CD4-positive, CD25-positive, alpha-beta regulatory T cell (primary cell): ENCODE measurements at places on chromosomes 3 and 15.

GRCh38 chr3:46850468-46850779 lies 12.8 kb downstream of the MYL3 start:
- no peak for DNase-seq

GRCh38 chr3:123353850-123354233 lies 95.0 kb downstream of the ADCY5 start:
- DNase-seq: no peak

- no peak for DNase-seq
These were observed 4.2 kb downstream of the GPR171 start for GRCh38 chr3:151198849-151199248.

- no peak for DNase-seq
These were observed 40.4 kb downstream of the WHAMM start for GRCh38 chr15:82849556-82850512.

- no peak for DNase-seq
These were observed 370.6 kb upstream of the TBL1XR1 start for GRCh38 chr3:177567833-177568232.

GRCh38 chr15:97490429-97490828 lies 470.1 kb upstream of the ARRDC4 start:
- no peak for DNase-seq

DNA sequence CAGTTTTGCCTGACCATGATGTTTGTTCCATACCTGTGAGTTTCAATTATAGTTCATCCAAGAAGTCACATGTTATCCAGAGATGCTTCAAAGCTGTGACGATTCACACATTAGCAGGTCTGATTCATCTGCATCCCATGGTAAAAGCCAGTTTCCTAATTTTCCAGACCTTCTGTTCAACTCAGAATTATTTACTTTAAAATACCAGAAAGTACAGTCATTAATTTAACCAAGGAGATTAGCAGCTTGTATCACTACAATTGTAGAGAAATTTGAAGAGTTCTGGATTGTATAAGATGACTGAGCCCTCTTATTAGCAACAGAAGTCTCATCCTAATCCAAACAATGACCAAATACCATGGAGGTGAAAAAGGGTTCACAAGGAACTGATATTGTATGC lies 76.1 kb upstream of the THBS1 start:
- DNase-seq: no peak

GRCh38 chr15:91652610-91653207 lies 200.8 kb upstream of the SLCO3A1 start:
- no peak for DNase-seq

- DNase-seq: peak; percentile 25
These were observed 25.7 kb downstream of the FAM3D start for GRCh38 chr3:58640700-58641372.

- DNase-seq: no peak
These were observed 109.3 kb upstream of the SCN10A start for GRCh38 chr3:38925351-38925750.

DNA sequence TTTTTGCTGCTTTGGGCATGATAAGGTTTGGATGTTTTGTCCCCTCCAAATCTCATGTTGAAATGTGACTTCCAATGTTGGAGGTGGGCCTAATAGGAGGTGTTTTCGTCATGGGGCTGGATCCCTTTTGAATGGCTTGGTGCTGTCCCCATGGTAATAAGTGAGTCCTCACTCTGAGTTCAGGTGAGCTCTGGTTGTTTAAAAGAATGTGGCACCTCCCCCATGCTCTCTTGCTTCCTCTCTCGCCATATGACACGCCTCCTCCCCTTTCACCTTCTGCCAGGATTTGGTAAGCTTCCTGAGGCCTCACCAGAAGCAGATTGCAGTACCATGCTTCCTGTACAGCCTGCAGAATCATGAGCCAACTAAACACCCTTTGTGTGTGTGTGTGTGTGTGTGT lies 255.5 kb downstream of the EPHB1 start:
- no peak for DNase-seq

DNA sequence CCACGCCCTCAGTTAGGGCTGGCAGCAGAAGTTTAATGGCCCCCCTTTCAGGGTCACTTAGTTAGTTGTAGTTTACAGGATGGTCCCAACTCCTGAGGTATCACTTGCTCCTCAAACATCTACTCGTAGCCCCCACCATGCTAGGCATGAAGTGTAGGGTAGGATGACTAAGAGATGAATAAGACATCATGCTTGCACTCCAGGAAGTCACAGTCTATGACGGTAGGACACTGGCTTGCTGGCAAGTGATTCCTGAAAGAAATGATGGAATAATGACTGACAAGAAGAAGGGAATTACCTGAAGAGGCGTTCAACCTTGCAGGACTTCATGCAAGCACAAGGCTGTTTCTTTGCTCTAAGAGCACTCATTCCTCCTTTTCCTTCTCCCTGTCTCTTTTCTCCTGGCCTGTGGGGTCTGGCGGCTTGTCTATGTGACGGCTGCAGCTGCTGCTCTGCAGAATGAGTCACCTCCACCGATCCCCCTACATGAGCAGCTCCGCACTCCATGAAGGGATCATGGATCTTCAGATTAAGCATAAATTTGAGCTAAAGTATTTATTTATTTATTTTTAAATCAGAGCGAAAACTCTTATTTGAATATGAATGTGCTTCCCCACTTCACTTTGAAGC lies 82.9 kb upstream of the BOC start:
- DNase-seq: no peak

DNA sequence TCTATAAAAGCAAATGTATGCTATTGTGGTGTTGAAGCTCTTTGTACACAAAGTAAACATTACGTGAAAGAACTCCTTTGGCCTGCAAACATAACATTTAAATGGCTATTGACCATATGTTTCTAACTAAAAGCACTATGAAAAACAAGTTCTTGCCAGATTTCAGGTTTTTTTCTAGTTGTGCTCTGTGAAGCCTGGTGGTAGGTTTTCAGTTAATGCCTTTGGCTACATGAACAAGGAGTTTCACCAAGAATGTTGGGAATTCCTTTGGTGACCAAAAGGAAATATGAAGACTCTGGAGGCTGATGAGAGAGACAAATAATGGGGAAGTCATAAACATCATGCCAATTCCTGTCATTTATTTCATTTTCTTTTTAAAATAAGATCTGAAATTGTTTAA lies 66.0 kb downstream of the RBMS3 start:
- DNase-seq: no peak

DNA sequence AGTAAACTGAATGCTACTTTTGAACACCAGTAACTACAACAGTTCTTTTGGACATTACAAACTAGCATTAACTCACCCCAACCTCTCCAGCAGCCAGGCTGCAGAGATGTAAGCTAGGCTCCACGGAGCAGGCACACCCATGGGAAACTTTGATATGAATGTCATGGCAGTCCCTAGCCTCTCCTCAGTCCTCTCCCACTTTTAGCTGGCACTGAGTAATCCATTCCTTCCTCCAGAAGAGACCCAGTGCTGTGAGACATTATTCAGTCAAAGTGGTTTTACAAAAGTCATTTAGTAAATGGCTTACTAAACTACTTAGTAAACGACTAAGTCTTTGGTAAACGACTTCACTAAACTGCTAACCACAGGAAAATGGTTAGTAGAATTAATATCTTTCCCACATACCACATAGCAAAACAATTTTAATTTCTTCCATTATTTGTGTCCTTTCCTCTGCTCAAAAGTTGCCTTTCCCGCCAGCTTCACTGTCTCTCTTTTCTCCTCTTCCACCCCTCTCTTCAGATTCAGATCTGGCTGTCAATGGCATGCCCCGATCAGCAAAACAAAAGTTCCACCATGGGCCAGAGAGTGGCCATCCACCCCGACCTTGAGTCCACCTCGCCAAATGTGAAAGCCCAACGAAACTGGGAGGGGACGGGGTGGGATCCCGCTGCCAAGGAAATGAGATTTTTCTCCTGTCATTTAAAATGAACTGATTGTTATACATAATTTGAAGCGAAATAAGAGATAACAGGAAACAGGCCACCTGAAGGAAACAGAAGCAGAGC lies 67.5 kb upstream of the TJP1 start:
- DNase-seq: no peak

- no peak for DNase-seq
These were observed 54.1 kb upstream of the ANP32A start for GRCh38 chr15:68874788-68875187.

GRCh38 chr3:7710284-7710683 lies 791.3 kb upstream of the LMCD1 start:
- no peak for DNase-seq

DNA sequence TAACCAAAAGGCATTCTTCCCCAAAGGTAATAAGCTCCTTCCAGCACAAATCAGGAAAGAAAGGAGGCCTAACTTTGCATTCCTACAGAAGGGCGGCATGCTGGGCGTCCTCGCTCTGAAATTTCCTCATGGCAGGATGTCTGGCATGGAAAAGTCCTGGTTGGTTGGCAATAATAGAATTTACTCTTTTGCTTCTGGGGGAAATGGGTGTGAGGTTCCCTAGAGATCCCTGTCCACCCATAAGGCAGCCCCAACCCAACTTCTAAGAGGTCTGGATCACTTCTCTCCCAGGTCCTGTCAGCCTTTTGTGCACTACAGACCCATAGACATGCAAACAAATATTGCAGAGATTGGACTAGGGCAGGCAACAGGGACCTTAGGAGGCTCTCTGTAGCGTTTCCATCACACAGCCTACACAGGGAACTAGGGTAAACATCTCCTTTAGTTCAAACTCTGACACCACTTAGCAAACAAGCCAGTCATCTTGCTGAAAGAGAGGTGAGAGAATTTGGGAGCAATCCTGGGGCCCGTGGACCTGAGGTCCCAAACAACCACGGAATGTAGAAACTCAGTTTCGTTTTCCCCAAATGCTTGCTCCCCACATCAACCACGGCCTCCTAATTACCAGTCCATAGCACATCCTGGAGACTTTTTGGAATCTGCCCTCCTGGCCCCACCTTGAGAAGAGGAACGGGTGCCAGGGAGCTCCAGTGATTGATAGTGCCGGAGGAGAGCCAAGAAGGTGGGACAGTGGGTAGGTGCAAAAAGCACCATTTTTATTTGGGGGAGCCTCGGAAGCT lies 2.1 kb downstream of the ZIC4 start:
- DNase-seq: no peak

GRCh38 chr15:84590406-84590805 lies 10.4 kb upstream of the ZSCAN2 start:
- no peak for DNase-seq

DNA sequence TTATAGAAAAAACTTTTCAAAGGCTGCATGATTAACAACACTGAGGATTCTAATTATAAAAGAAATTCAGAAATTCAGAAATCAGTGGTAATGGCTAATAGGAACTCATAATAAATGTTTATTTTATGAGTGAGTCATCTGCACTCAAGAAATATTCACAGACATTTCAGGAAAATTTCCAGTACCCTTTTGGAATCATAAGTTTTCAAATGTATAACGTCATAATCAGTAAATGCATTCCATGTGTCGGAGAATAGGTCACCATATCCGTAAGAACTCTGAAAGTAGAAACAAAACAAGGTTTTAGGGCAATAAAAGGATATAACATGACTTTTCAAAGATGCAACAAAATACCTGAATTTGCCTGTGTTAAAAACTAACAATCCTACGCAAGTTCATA lies 24.7 kb downstream of the EOGT start:
- no peak for DNase-seq

DNA sequence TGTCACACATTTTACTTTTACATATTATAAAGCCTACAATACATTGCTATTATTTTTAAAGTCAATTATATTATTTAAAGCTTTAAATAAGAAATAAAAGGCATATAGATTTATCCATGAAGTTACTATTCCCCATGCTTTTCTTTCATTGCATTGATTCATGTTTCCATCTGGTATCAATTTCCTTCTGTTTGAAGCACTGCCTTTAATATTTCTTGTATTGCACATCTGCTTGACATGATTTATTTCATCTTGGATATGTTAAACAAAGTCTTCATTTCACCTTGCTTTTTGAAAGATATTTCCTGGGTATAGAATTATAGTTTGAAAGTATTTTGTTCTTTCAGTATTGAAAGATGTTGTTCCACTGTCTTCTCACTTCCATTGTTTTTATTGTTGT lies 174.3 kb upstream of the MBNL1 start:
- DNase-seq: no peak

GRCh38 chr3:160154596-160154995 lies 70.6 kb upstream of the C3orf80 start:
- DNase-seq: no peak

- DNase-seq: no peak
These were observed 353.4 kb downstream of the EPHB1 start for GRCh38 chr3:135148398-135149020.

DNA sequence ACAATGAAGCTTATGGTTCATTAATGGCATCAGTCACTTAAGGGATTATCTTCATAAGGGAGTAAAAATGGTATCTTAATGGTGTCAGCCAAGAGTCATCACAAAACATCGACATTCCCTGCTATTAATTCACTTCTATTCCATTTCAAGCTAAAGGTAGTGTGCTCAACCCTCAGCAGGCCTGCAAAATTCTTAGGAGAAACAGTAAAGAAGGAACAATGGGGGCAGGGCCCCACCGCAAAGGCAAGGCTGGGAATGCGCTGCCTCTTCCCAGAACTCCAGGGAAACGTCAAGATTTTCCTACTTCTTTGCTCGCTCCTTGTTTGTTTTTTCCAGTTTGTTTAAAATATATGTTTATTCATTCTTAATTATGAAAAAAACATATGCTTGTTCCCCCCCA lies 187.3 kb upstream of the TSC22D2 start:
- peak; percentile 0 for DNase-seq

DNA sequence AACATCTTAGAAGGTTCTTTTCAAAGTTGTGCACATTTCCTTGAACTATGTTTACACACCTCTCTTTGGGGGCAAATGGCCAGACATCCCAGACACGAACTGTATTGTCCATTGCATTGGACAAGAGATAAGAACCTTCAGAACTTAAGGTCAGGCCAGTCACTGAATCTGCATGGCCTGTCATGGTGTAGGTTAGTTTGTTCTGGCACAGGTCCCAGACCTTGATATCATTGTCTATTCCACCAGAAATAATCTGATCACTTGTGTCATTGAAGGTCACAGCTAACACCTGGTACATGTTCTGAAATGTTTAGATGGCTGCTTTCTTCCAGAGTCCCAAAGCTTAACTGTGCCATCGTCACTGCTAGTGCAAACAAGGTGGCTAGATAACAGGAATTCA lies 55.7 kb downstream of the KCNAB1 start:
- DNase-seq: no peak

DNA sequence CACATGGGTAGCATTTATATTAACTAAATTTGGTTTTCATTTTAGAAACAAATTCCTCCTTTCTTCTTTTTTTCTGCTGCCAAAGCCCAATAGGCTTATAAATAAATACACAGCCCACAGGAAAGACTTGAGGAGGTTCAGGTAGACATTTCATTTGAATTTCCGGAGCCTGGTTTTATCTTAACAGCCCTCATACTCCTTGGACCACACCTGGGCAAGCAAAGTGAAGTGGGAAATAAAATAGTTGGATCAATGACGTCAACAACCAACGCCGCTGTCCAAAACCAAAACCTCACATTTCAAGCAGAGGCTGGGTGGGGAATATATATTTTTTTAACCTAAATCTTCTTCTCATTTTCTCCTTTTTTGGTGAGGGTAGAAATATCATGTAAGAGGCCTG lies 53.2 kb downstream of the RFTN1 start:
- DNase-seq: no peak

GRCh38 chr3:61924991-61925390 lies 363.6 kb downstream of the PTPRG start:
- no peak for DNase-seq
